Upper lobe of left lung (tissue), 6 donors: ENCODE measurements at places on chromosomes 1 and 21.

GRCh38 chr21:15848634-15849560 is 119.1 kb downstream of the USP25 start:
- DNase-seq, result no peak

DNA sequence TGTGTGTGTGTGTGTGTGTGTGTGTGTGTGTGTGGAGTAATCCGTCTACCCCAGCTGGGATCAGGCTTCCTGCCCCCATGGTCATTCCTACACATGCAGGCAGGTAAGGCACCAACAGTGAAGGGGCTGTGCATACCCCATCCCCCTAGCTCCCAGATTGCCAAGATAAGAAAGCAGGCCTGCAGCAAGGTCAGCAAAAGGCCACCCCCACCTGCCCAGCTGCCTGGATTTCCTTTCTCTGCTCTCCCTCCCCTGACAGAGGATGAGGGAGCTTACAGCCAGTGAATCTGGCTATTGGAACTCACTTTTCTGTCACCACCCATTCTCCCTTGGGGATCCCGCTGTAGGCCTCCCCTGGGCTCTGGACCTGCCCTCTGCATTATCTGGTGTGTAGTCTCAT is 7.9 kb downstream of the ALX3 start:
- DNase-seq, result no peak

DNA sequence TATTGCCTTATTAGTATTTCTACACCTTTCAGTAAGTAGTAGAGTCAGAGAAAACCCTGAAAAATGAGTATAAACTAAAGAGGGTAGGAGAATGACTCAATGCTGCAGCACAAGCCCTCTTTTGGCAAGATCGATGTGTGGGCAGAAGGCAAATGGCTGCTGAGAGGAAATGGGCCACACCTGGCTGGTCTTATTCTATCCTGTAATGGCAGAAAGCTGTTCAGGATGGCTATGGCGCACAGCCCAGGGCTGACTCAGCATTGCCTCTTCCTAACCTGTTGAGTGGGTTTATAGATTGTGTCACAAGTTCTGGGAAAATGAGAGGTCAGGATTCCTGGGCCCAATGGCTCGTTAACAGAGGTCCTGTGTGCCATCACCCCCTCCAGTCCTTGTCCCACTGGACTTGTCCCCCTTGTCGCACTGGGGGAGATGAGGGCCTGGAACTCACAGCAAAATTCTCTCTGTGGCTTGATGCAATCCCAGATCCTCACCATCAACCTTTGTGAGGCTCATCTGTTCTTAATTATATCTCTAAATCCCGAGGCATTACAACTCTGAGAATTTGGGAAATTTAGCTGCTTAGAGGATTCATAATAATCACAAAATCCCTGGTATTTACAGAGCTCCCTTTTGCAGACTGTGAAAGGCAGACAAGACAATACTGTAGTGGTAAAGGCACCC is 13.2 kb downstream of the HMGB4 start:
- DNase-seq, result no peak

GRCh38 chr1:243465081-243465480 is 209.2 kb downstream of the SDCCAG8 start:
- DNase-seq, result no peak

- DNase-seq, result peak; percentile 88
Observed at GRCh38 chr1:3683992-3684391, 31.7 kb downstream of the TP73 start.

GRCh38 chr1:201501812-201502510 is 5.0 kb downstream of the CSRP1 start:
- peak; percentile 60 for DNase-seq

- no peak for DNase-seq
Observed at GRCh38 chr1:239058190-239058589, 328.2 kb upstream of the CHRM3 start.
